ENCODE measurements at places on chromosomes 5 and 9.
A peak's percentile ranks its signal among the peaks of the same experiment; 100 is the strongest.

GRCh38 chr5:131977212-131977604, 31.7 kb upstream of the MEIKIN start:
- no peak for DNase-seq

GRCh38 chr5:142421621-142422397, 97.0 kb upstream of the SPRY4 start:
- DNase-seq: no peak

GRCh38 chr9:114791736-114792135, 14.1 kb downstream of the TNFSF15 start:
- DNase-seq: no peak

DNA sequence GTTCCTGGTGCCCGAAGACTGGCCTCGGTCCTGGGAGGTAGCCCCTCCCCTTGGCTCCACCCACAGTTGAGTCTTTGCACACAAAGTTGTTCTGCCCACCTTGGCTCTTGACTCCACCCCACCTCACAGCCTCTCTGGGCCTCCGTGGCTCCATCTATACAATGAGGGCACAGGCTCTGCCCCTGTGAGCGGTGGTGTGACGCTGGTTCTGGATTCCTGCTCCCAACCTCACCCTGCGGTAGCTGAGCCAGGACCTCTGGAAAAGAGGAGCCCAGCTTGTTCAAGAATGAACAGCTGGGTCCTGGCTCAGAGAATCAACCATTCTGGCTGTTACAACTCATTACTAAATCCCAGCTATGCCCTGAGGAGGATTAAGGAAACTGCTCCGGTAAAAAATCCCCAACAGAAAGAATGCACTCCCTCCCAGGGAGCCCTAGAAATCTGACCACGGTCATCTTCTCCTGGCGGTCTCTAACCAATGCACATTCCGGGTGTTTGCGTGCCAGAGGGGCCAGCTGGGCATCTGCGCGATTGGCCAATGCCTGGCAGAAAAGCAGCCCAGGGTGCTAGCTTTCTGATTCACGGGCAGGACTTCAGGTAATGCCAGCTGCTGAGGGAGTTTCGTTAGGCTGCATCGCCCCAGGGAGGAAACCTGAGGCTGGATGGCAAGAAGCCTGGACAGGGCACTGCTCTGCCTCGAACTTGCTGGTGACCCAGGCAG, 9.9 kb upstream of the GRHPR start:
- DNase-seq: no peak

DNA sequence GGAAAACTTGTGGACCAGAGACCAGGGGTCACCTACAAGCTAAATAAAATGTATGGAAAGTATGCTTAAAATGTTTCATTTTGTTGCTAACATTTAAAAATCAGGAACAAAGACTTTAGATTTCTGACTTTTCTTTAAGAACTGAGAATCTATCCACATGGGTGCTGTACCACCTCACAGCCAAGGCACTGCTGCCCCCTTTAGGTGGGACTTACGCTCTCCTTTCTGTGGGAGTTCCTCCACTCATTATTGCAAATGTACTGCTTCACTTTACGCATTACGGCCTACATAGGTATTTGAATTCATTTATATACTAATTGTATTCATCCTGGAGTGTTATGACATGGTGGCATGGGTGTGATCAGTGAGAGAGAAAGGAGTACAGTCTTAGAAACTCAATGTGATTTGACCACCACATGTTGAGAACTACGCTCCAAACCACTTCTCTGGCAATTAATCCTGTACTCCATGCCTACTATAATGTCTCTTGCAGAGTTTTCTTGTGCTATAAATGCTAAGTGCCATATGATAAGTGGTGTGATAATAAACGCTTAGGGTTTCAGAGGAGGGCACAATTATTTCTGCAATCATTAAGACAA, 24.7 kb upstream of the CETN3 start:
- peak; percentile 26 for DNase-seq

DNA sequence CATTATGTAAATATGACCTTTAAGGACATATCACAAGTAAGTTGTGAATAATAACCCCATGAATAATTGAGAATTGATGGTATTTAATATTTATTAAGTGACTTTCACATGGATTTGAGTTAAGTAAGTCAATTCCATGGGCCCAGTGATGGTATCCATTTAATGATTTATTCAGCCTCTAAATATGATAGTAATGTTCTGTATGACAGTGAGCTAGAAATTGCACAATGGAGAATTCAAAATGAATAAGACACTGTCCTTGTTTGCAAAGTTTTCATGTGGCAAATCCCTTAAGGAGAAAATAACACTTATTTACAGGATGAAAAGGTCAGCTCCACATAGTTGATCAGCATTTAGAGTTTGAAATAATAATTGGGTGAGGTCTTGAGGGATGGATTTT, 160.7 kb downstream of the PDE4D start:
- no peak for DNase-seq

- DNase-seq: no peak
Measured at GRCh38 chr5:10323588-10324488, 16.1 kb upstream of the CMBL start.

Measured in activated CD4-positive, alpha-beta T cell treated with anti-CD3 and anti-CD28 coated beads for 4 hours (primary cell).